ENCODE measurements at places on chromosomes 11 and 22. TPM values are rescaled to one million over a fixed set of nuclear protein-coding genes. Genes with fewer than 3 reads are reported as not detected.
A peak's percentile ranks its signal among the peaks of the same experiment; 100 is the strongest.

Gene CHRNA10
- total RNA-seq = 3.4 TPM

GRCh38 chr11:19919050-19919561, 206.5 kb downstream of the NAV2 start:
- DNase-seq = no peak

DNA sequence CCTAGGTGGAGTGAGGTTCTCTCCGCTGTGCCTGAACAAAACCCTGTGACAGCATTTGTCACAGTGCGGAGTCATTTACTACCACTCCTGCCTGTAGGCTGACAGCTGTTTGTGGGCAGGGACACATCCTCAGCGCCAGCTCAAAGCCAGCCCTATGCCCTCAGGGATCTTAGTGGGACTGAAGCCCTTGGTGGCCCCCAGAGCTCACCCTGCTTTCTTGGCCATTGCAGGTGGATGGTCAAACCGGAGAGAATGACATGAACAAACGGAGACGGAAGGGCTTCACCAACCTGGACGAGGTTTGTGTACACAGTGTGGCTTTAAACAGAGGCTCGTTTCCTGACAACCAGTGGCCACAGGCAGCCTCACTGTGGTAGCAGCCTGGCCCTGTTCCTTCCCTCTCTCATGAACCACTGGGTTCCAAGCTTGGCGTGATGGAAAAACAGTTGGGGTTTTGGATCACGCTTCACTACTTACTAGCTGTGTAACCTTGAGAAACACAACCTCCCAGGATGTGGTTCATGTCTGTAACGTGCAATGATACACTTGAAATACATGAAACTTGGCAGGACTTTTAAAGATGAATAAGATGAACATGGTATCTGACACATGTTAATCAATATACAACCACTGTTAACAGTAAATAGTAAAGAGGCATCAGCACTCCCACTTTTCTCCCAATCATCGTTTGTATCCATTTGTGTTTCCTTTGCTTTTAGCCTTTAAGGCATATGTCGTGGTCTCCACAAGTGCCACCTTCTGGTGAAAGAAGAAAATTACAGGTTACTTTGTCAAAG, 125.8 kb downstream of the MICAL2 start:
- DNase-seq = peak; percentile 67

DNA sequence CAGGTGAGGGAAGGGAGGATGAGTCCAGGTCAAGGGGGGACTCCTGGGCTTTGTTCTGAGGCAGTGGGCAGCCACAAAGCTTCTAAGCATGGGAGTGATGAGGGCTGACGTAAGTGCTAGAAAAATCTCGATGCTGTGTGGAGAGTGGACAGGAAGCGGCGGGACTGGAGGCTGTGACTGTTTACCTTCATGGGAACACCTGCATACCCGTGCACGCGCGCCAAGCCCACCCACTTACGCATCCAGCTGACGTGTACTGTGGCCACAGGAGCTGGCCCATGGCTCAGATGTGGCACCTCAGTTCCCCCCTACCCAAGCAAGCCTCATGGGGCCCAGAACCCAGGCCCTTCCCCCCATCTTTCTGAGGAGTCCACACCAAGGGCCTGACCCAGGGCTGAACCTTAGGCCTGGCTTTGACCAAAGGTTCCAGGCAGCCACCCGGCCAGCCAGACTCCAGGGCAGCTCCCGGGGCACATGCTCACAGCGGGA, 14.0 kb downstream of the MYRF start:
- no peak for DNase-seq

- DNase-seq = no peak
Measured at GRCh38 chr22:49587421-49587820, 240.3 kb downstream of the BRD1 start.

GRCh38 chr11:128496249-128496648, 91.1 kb downstream of the ETS1 start:
- no peak for DNase-seq

GRCh38 chr11:15867871-15868270, 488.5 kb downstream of the SOX6 start:
- no peak for DNase-seq

DNA sequence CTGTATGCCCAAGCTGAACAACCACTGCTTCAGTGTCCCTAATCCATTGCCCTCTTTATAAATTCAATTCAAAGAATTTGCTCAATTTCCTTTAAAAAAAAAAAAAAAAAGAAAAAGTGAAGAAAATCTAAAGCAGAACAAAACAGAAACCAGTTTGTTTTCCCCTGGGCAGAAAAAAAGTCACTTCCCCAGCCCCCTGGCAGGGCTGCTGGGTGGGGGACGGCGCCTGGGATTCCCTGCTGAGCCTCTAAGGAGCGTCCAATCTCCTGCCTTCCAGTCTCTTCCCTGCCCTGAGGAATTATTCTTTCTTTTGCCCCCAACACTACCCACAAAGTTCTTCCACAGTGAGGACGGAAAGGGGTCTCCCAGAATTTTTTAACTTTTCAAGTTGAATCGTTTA, 23.9 kb downstream of the DKK3 start:
- DNase-seq = no peak

All from natural killer cell treated with Interleukin-12 subunit alpha and Interleukin-12 subunit beta and Interleukin-15 and Interleukin-18, amount 100 ng/mL, for 72 hours (primary cell).